ENCODE measurements at places on chromosomes 4 and X.

- DNase-seq: peak; percentile 21
Measured at GRCh38 chrX:104913348-104913747, 307.1 kb downstream of the TEX13A start.

GRCh38 chr4:95507147-95507546 lies 41.6 kb downstream of the UNC5C start:
- no peak for DNase-seq

DNA sequence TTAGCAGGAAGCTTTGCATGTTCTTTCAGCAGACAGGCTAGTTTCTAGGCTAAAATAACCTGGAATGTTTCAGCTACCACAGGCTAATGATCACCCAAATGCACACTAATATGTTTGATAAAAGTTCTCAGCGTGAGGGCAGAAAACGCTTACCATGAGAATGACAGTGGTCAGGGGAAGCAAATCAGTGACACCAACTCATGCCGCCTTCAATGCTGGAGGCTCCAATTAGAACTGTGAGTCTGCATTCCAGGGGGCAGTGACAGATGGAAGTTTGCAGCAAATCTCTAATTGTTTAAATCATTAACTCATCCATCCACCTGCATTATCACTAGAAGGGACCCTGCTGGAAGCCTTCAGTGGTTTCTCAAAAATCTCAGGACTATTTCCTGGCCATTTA lies 43.2 kb downstream of the ANOS1 start:
- peak; percentile 0 for DNase-seq

- no peak for DNase-seq
Measured at GRCh38 chr4:88226143-88226542, 58.2 kb downstream of the PPM1K start.

DNA sequence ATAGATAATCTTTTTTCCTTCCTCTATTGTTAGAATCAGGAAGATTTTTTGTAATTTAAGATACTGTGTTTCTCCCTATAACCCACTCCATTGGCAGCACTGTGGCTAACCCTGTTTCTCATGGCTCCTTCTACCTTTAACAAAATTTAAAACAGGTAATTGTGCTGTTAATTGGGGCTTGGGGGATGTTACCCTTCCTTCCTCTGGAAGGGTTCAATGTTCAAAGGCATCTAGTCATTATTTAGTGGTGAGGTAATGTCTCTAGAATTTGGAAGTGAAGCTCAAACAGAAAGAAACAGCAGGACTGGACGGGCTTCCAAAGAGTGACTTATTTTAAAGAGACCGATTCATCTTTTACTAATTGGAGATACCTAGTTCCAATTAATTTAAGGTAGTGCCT lies 166.4 kb downstream of the TRIML1 start:
- DNase-seq: no peak
